Stimulated activated CD8-positive, alpha-beta memory T cell treated with anti-CD3 and anti-CD28 coated beads, Interleukin-7, amount 100 ng/mL, for 1 hour (primary cell): ENCODE measurements at places on chromosomes 11 and 22.

- no peak for DNase-seq
These were observed 891 bp downstream of the SAMM50 start for GRCh38 chr22:43955883-43956782.

DNA sequence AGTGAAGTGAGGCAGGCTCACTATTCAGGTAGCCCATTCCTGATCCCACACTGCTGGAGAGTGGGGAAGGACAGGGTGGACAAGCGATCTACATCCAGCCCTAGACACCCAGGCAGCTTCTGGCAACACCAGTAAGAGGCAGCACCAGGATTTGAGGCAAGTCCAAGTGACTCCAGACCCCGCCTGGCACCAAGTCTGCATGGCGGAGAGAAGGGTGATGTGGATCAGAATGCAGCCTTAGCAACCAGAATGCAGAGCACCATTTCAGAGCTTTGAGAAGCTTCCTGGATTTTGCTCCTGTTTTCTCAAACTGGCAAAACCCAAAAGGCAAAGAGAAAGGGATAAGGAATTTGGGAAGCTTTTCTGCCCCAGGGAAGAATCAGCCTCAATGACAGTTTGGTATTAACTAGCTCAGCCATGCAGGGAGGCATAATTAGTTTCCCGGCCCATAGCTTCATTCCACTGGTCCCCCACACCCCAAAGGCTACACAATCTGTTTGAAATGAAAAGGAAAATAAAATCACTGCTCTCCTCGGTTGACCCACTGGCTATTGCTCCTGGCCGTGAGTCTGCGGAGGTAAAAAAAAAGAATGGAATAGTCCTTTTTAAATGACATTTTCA lies 17.3 kb downstream of the GALNT18 start:
- no peak for DNase-seq

- no peak for DNase-seq
These were observed 35.9 kb downstream of the ST3GAL4 start for GRCh38 chr11:126391286-126391954.

DNA sequence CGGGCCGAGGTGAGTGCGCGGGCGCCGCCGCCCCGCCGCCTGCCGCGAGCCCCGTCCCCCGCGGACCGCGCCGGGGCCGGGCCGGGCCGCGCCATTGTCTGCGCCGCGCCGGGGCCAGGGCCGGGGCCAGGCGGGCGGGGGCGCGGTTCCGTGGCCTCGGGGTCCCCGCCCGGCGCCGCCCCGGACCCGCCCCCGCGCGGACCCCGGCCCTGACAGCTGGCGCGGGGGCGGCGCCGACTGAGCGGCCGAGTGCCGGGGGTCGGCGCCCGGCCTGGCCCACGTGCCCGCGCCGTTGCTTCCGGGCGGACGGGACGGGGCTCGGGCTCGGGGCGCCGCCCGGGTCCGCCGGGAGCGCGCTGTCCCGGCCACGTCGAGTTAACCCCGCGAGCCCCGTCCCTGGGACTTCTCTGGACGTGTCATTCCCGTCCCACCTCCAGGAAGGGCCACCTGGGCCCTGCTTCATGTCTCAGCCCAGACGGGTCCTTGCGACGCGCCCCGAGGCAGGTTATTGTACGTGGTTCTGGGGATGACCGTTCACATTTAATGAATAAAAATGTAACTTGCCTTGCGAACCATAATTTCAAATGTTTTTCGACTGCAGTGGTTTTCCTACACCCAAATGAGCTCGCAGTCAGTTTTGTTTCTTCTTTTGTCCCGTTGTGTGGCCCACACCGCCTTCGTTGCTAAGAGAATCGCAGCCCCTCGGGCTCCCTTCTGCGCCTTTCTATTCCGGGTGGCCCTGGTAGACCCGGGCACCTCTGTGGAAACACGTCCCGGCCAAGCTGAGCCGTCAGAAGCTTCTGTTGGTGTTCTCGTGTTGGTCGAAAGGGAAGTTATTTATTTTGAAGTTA lies 562 bp downstream of the ZBED4 start:
- no peak for DNase-seq

DNA sequence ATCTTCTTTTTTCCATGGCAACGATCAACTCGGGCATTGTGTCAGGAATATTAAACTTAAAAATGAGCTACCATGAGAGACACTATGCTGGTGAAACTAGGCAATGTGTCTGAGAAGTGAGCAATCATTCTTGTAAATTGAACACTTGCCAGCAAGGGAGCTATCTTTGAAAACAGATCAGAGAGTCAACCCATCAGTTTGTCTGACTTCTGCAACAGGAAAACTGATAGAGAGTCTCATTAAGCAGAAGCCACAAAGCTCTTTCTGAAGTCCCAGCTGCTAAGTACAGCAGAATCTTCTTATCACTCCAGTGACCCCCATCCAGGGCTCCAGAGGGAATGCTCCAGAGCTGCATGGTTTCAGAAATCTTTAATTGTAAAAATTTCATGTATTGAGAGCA lies 114.7 kb downstream of the MSANTD4 start:
- DNase-seq: no peak

- no peak for DNase-seq
These were observed 777.6 kb downstream of the TBC1D22A start for GRCh38 chr22:47540011-47540410.

- no peak for DNase-seq
These were observed 351.4 kb upstream of the LUZP2 start for GRCh38 chr11:24145411-24145810.

- DNase-seq: no peak
These were observed 31.7 kb downstream of the ADAMTS15 start for GRCh38 chr11:130480186-130480585.

DNA sequence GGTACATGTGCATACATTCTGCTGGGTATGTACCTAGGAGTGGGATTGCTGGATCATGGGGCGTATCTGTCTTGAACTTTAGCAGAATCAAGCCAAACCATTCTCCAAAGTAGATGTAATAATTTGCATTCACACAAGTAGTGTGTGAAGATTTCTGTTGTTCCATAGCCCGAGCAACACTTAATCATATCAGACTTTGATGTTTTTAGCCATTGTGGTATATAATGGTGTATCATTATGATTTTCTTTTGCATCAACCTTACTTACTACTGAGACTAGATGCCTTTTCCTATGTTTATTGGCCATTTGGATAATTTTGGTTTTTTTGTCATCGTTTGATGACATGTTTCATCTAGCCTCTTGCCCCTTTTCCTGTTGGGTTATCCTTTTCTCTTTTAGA lies 72.0 kb upstream of the TNRC6B start:
- no peak for DNase-seq

GRCh38 chr11:38766796-38767195 lies 2168.8 kb upstream of the RAG2 start:
- no peak for DNase-seq

- DNase-seq: no peak
These were observed 3.3 kb upstream of the FXYD2 start for GRCh38 chr11:117827521-117828511.

- no peak for DNase-seq
These were observed 45.0 kb upstream of the FIBIN start for GRCh38 chr11:26948881-26949280.

GRCh38 chr11:47242596-47243192 lies 5.9 kb downstream of the ACP2 start:
- DNase-seq: no peak

GRCh38 chr11:126394036-126394435 lies 38.5 kb downstream of the ST3GAL4 start:
- DNase-seq: no peak

GRCh38 chr11:44097821-44098220 lies 2.3 kb downstream of the EXT2 start:
- no peak for DNase-seq

DNA sequence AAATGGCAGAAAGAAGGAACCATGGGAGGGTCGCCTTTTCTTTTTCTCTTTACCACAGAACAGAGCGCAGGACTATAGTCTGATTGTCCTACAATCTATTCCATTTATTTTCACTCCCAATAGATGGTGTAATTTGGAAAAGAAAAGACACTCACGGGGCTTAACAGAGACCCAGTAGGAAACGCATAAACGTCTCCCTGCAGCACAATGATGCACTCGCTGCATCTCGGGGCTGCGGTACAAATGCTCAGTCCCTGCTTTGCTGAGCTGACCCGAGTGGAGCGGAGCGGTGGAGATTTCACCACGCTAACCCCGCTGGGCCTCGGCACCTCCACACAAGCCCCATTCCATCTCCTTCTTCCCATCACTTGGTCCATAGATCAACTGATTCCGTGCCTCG lies 1.5 kb downstream of the FEZ1 start:
- no peak for DNase-seq

- no peak for DNase-seq
These were observed 679.9 kb upstream of the RAG2 start for GRCh38 chr11:37277896-37278465.

DNA sequence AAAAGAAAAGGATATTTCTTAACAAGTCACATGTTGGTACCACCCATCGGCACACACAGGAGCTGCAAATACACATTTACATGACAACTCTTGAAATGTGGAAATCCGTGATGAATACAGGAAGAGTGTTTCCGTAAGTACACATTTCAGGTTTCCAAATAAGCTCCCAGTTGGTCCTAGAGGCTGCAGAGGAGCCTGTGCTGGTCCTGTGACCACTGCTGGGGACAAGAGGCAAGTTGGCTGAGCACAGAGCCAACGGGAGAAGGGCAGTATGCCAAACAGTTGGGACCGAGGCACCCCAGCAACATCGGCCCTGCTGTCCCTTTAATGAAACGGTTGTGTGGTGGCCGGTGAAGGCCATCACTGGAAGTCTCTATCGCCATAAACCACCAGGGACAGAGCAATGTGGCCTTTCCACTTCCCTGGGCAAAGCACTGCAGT lies 38.5 kb upstream of the ARFGAP3 start:
- no peak for DNase-seq

DNA sequence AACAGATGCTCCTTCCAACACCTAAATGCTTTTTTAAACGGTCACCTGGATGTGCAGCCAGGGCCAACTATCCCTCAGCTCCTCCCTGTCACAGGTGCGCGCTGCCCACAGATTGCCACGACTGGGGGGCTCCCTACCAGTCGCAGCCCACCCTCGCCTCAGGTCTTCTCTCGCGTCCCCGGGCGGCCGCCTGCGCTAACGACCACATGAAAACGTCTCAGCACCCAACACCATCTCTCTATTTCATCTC lies 469 bp downstream of the ZBED5 start:
- no peak for DNase-seq

- no peak for DNase-seq
These were observed 798 bp downstream of the BCR start for GRCh38 chr22:23180893-23181720.

GRCh38 chr11:84886344-84886743 lies 740.8 kb downstream of the DLG2 start:
- no peak for DNase-seq

- DNase-seq: no peak
These were observed 8.8 kb upstream of the DNAL4 start for GRCh38 chr22:38802671-38803121.

GRCh38 chr22:28570696-28571373 lies 108.8 kb downstream of the TTC28 start:
- DNase-seq: no peak

GRCh38 chr11:27349919-27350318 lies 13.1 kb downstream of the CCDC34 start:
- DNase-seq: no peak

GRCh38 chr11:64093233-64094039 lies 57.7 kb downstream of the FLRT1 start:
- no peak for DNase-seq

- no peak for DNase-seq
These were observed 44.4 kb upstream of the CLMP start for GRCh38 chr11:123239191-123240150.

DNA sequence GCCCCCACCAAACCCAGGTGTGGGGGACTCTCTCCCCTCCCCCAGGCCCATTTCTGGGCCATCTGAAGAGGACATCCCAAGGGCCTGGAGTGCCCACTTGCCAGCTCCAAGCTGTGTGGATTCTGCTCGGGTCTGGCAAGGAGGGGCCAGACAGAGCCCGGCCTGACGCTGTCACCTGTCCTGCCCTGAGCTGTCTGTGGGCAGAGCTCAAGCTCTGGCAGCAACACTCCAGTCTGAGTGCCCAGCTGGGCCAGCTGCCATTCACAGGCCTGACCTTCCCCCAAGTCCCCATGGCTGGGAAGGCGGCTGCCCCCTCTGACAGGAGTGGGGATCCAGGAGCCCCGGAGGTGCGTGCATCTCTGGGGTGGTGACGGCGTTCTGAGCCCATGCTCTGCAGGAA lies 6.2 kb upstream of the PIM3 start:
- DNase-seq: no peak

DNA sequence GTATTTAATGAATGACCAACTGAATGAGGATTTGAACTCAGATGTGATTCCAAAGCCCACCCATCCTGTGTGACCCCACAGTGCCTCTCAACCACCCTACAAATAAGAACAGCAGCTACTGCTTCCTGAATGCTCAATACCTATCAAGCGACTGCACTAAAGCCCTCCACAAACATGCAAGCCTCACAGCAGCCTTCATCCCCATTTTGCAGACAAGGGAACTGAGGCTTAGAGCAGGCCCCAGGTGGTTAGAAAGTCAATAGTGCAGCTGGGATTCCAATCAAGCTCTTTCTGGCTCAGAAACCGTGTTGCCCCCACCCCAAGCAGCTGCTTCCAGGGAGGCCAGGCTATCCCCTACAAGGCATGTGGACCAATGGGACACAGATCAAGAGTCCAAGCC lies 57.2 kb downstream of the SMCO4 start:
- no peak for DNase-seq

GRCh38 chr11:62432695-62433094 lies 13.9 kb downstream of the SCGB1A1 start:
- DNase-seq: no peak

- no peak for DNase-seq
These were observed 43.5 kb downstream of the GGTLC2 start for GRCh38 chr22:22687638-22688500.

- no peak for DNase-seq
These were observed 43.4 kb upstream of the NNMT start for GRCh38 chr11:114252767-114253166.

DNA sequence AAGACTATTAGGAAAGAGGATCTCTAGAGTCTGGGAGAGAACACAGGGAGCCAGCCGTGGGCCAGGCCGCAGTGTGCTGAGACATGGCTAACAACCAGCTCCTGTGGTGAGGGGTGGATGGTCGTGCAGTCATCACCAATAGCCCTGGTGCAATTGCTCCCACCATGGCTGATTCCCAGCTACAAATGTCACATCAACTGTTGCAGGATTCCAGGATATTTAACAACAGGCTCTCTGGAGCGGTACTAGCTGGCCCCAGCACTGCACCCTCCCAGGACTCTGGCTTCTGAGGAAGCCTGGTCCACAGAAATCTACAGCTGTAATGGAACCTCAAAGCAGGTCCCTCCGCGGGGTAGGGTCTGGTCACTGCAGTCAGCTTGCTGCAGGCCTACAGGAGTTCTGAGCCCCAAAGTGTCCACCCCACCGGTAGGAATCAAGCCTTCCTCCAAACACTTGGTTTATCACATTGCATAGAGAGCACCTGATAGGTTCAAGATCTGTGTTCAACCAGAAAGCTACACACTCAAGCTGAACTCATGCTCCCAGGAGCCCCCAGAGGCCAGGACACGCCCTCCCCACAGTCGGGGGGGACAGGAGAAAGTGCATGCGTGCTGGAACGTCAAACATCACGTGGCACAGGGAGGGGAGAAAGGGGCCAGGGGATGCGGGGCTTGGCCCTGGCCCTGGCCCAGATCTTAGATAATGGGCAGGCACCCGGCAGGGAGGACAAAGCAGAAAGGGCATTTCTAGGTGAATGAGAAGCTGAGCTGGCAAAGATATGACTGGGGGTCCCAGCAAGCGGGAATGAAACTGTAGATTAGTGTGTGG lies 609.0 kb downstream of the TBC1D22A start:
- no peak for DNase-seq
